ENCODE measurements at places on chromosomes 6 and 20.

DNA sequence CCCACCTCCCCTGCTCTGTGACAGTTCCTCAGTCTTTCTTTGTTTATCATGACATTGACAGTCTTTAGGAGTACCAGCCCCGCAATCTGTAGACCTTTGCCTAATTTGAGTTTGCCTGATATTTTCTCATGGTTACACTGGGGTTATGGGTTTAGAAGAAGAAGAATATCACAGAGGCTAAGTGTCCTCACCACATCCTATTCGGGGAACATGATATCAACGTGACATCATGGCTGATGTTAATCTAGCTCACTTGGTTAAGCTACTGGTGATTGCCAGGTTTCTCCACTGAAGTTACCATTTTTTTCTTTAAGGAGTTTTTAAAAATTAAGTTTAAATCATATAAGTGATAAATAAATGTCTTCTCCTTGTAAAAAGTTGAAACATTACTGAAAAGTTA is 127.5 kb downstream of the CEP57L1 start:
- no peak for DNase-seq

DNA sequence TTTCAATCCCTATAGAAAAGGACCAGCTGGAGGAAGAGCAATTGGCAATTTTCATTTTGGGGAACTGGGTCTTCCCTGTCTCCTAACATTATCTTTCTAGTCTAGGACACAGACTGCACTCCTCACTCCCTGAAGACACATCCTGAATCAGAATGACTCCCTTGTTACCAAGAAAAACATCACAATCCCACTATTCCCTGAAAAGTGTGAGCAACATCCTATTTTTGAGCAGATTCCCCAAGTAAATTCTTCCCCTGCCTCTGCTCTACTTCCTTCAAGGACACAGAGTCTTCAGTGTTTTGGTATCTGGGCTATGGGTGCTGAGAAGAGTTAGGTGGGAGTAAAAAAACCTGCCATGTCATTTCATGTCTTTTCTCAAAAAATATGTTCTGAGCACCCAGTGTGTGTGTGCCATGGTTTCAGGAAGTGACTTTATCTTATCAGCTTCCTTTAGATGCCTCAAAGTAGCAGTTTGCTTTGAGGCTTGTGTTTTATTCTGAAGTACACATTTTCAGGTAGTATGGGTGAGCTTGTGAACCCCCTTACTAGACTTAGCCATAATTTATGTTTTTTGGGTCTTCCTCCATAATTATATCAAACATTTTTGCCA is 12.4 kb downstream of the LAMA4 start:
- DNase-seq: no peak

GRCh38 chr6:170429450-170429849 is 122.9 kb downstream of the FAM120B start:
- no peak for DNase-seq

DNA sequence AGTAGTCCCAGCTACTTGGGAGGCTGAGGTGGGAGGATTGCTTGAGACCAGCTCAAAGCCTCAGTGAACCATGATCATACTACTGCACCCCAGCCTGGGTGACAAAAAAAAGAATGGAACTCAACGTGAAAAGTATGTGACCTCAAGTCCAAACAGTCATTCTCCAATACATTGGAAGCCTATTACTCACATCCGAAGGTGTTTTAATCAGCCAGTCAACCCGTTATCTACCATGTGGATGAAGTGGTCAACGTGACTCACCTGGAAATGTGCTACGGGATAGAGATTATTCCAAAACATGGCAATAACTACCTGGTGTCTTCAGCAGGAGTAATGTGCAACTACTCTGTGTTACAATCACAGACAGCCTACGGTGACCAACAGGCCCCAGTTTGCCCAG is 85.8 kb upstream of the TOP1 start:
- DNase-seq: no peak

GRCh38 chr6:18214003-18214402 is 50.3 kb downstream of the DEK start:
- DNase-seq: no peak

- no peak for DNase-seq
Observed at GRCh38 chr6:116933485-116933884, 56.4 kb downstream of the RFX6 start.

- DNase-seq: no peak
Observed at GRCh38 chr20:22584922-22585785, 782 bp upstream of the FOXA2 start.

DNA sequence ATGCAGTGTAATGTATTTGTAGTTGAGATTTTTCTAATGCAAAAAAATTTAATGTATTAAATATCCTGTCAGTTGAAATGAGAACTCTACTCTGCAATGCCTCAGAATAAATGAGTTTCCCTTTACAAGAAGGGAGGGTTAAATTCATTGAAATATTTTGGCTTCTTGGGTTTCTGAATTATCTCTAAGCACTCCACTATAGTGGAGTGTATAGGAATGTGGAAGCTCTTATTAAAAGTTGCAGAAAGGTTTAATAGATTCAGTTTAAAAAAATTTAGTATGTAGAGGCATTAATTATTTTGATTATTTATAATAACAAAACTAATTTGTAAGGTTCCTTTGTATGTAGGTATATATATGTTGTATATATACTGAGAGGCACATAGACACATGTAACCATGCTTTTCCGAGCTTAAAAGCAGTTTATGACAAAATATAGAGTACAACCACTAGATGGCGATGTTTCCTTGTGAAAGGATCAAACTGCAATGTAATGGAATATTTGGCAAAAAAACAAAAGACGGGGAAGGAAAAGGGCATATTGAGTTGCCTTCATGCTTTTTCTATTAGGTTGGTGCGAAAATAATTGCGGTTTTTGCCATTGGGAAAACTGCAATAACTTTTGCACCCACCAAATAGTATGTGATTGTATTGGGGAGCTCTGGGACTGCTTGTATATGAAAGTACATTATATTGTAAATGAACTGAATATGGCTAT is 144.2 kb downstream of the MYO6 start:
- DNase-seq: peak; percentile 54

GRCh38 chr6:25058441-25058840 is 122.7 kb upstream of the RIPOR2 start:
- DNase-seq: no peak

GRCh38 chr6:10901770-10902169 is 14.9 kb downstream of the SYCP2L start:
- DNase-seq: no peak

DNA sequence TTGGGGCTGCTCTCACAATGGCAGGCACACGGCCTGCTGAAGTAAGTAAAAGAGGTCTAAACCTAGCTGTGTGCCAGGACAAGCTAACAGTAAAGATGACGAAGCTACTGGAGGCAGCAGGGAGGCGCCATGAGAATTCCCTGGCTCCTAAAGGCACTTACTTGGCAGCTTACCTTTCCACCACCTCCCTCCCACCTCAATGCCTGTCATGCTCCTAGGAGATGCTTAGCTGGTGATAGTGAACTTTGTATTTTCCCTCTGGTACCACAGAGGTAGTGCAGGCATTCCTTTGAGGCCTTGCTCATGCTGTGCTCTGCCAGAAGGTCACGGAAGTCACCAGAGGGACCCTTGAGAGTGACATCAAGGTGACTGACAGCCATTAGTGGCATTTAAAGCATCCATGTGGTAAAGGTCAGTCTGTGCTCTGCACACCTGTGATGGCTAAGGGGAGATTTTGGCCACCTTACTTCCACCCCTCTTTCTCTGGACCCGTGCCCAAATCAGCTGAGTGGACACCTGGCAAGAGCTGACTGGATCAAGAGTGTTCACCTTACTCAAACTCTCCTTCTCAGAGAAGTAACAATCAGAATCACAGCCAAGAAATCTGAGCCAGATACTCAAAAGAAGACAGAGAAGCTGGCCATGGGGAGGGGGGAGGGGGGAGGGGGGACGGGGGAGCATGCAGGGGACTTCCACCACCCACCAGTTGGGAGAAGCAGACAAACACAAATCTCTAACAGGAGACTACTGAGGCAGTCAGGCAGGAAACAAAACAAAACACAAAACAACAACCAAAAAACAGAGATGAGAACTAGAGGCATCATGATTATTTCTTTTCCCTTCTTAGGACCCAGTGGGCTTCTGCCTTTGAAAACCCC is 2.9 kb downstream of the FKBP1A start:
- no peak for DNase-seq

DNA sequence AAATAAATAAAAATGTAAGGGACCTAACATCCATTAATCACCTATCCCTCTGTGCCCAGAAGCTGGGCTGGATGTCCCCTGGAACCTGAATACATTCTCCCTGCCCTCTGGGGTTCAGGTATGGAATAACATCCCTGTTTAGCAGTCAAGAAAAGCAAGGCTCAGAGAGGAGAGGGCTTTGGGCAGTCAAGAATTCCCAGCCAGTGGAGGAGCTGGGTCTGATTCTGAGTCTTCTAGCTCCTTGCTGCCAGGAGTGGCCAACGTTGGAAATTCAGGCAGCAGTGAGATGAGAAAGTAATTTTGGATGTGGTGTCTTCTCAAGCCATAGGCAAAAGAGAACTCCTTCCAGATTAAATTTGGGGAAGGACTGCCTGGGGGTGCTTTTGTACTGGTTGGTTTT is 42.6 kb upstream of the ZNFX1 start:
- no peak for DNase-seq

GRCh38 chr6:5025911-5026819 is 22.3 kb upstream of the RPP40 start:
- DNase-seq: no peak

GRCh38 chr6:108463784-108464183 is 96.9 kb upstream of the FOXO3 start:
- DNase-seq: no peak

DNA sequence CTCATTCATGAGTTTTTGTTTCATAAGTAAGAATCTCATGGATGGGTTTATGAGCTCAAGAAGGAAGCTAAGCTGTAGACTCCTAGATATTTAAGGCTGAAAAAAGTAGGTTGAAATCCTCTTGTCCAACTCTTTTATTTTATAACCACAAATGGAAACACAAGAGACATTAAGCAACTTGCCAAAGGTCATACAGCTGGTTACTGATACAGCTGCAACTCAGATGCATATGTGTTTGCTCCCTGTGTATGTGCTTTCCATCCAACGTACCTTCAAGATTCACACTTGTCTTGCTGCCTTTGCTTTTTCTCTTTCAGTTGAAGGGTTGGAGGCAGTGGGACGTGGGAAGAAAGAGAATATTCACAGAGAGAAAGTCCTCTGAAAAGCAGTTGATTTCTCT is 153.5 kb upstream of the STMND1 start:
- no peak for DNase-seq

DNA sequence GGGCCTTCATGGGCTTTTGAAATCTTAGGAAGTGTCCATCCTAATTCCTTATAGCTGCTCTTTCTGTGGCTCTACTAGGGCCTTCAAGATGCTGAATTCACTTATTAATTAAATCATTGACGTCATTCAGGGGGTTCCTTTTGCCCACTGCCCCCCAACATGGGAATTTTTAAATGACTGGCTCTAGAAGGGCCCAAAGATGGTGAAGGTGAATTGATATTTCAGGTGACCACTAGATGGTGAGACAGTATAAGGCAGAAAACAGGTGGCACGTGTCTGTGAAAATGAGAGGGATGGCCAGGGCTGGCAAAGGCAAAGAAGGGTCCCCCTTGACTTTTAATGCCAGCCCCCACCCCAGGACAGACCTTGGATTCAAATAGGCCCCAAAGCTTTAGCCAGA is 11.8 kb downstream of the GNAS start:
- DNase-seq: no peak

DNA sequence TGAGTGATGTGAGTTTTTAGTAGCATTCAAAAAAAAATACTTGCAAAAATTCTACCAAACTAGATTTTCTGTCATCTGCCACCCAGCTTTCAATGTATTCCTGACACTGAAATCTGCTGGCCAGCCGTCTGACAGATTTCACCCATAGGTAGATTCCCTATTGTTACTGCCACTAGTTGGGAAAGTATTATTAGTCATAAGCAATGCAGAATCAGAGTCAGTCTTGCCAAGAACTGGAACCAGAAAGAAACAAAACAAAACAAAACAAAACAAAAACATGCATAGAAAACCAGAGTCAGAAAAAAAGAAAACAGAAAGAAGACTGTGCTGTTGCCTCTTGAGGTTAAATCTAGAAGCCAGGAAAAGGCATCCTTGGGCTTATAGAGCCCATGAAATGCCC is 293.1 kb upstream of the KCNQ5 start:
- DNase-seq: no peak

DNA sequence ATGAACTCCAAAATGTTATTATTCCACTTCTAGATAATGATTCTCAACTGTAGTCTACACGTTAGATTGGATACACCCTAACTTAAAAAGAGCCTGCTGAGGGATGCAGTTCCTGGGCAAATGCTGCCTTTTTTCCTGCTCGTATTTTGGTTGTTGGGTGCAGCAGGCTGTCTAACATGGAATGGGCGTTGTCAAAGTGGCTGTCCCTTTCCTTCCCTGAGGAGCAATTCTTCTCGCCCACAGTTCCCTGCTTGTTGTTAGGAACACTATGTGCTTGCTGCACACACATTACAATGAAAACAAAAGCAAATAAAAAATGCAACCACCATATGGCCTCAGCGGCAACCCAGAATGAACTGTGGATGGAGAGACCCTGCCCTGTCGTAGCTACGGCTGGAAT is 1.7 kb upstream of the ADGRF5 start:
- DNase-seq: no peak

GRCh38 chr6:77463308-77463860 is at the start of gene HTR1B:
TSS of gene HTR1B (minus strand) at chr6:77463491. CDS start at chr6:77463403, 88 bp downstream.
- no peak for DNase-seq

- DNase-seq: no peak
Observed at GRCh38 chr20:52601295-52601971, 370.7 kb upstream of the TSHZ2 start.

All from AG09319 (cell line).